ENCODE measurements at places on chromosomes 16 and 17. TPM values are rescaled to one million over a fixed set of nuclear protein-coding genes. Genes with fewer than 3 reads are reported as not detected.

DNA sequence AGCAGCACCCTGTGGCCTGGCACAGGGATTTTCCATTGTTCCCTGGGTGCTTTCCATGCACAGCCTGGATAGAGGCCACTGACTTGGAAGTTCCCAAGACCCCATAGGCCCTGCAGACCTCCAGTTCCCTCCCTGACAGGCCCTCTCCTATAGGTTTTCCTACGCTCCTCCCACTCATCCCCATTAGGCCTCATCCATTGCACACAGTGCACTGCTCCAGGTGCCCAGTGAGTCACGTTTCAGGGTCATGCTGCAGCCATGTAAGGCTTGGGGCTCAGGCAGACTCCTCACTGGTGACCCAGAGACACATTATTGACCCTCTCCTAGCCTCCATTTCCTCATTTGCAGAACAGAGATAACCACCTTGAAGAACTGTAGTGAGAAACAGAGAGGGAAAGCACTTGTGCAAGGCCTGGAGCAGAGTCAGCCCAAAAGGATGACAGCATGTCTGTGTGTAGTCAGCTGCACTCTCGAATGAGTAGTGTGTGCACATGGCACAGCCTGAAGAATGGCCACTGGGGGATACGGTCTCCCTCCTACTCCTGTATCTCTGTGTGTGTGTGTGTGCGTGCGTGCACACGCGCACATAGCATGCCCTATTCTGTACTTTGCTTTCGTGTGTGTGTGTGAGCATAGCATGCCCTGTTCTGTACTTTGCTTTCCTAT is 26.8 kb downstream of the DRC3 start:
- DNase-seq = no peak

DNA sequence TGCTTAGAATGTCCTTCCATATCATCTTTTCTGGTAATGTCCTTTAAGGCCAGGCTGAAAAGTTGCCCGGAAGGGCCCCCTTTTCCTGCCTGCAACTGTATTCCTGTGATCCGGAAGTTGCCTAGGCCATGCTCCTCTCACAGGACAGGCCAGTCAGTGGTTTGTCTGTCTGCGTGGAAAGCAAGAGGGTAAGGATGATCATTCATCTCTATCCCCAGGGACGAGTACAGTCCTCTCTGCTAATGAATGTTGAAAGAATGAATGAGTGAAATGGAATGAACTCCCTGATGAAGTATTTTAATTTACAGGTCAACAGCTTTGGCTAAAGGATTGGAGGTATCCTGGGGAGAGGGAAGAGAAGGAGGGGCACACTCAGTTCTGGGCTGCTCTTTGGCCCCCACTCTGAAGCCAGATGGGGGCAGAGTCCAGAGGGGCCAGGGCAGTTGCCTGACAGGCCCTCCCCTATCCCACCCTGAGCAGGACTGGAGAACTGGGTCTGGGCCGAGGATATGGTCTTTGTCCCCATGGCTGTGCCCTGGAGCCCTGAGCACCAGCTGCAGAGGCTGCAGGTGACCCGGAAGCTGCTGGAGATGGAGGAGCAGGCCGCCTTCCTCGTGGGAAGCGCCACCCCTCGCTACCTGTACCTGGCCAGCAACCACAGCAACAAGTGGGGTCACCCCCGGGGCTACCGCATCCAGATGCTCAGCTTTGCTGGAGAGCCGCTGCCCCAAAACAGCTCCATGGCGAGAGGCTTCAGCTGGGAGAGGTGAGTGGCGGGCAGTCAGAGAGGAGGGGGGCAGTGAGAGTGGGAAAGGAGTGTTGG is 3.2 kb downstream of the AOC3 start:
- DNase-seq = no peak

The ZKSCAN2 gene
- total RNA-seq = 6.6 TPM

GRCh38 chr17:28471531-28472342 is 1.7 kb upstream of the SLC13A2 start:
- peak; percentile 18 for DNase-seq

DNA sequence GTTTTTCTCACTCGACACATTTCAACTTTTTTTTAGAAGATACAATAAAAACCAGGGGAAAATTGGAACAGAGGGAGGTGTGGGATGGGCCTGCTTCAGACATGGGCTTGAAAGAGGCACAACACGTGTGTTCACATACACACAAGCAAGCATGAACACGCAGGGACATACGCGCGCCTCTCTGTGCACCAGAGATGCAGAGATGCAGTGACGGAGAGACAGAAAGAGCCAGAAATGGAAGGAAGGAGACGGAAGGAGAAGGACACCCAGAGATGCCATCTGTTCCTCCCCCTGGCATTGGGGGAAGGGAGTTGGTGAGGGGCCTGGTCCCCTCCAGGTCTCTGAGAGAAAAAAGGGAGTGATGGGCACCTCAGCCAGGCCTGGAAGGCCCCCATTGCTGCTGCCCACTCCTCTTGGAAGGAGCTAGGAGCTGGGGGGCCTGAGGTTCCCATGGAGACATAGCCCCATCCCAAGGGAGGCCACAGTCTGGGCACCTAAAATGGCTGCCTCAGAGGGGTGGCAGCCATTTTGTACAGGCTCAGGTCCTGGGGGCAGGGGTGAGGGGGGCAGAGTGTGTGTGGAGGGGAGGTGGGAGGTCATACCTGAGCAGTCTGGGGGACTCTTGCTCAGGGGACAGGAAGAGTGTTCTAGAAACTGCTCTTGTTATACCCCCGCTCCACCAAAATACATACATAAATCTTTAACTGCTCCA is 3.8 kb upstream of the NEUROD2 start:
- no peak for DNase-seq

The MYO15A gene
- total RNA-seq = 0.20 TPM

DNA sequence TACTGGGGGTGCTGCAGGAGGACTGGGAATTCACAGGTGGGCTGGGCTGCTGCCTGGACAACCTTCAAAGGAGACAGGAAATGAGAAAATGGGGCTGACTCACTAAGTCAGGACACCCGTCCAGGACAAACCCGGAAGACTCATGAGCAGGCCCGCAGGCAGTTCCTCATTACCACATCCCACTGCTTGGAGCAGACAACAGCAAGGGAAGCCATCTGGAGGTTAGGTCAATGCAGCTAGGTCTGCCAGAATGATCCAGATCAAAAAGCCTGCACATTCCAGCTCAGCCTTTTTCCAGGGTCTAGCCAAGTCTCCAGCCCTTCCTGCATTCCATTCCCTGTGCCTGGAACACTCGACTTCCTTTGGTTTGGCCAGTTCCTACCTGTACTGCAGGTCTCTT is 536.5 kb upstream of the CDH11 start:
- peak; percentile 99 for DNase-seq

The RUNDC3A gene
- 1.0 TPM for total RNA-seq

The MYH11 gene
- total RNA-seq = not detected

- no peak for DNase-seq
These were observed 7.3 kb upstream of the PRSS36 start for GRCh38 chr16:31157136-31157535.

- no peak for DNase-seq
These were observed 88.2 kb upstream of the CACNG5 start for GRCh38 chr17:66746736-66747135.

DNA sequence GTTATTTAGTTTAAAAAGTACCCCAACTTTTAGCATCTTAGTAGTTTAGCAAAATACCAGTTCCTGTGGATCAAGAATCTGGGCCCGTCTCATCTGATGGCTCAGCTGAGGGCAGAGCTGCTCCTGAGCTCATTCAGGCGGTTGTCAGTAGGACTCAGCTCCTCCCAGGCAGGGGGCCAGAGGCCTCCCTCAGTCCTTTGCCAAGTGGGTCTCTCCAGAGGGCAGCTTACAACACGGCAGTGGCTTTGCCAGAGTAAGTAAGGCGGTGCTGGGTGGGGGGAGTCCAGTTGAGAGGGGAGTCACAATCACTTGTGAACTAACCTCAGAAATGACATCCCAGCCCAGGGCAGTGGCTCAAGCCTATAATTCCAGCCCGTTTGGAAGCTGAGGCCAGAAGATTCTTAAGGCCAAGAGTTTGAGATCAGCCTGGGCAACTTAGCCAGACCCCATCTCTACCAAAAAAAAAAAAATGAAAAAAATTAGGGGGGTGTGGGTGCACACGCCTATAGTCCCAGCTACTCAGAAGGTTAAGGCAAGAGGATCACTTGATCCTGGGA is 81.5 kb upstream of the MED9 start:
- DNase-seq = no peak

DNA sequence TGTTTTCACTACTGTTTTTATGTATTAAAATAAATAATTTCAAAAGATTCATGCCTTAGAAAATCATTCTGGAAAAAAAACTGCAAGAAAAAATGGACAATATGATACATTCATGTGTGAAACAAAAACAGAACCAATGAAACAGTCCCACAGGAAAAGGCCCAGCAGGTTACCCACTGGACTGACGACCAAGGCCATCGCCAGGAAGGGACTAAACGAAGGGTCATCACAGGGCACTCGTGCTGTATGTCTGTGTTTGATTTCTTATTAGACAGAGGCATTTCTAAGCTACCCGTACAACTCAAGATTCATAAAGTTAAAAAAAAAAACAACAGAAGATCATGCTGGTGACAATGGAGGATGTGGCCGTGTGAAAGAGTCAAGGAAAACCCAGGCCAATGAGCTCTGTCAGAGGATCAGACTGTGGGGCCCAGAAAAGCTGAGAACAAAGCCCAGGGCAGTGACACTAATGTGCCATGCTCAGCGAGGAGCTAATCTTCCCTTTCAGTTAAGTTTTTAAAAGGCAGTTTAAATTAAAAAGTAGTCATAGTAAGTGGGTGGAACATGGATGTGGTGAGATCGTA is 31.8 kb downstream of the NSMCE1 start:
- no peak for DNase-seq

- DNase-seq = no peak
These were observed 99.9 kb downstream of the RPTOR start for GRCh38 chr17:80644536-80644935.

The CA10 gene
- total RNA-seq = not detected

Data from MCF 10A (cell line).